ENCODE measurements at places on chromosomes 5 and 9.

GRCh38 chr9:126423142-126423915, 96.7 kb downstream of the MVB12B start:
- no peak for DNase-seq

GRCh38 chr5:15463231-15463980, 36.6 kb upstream of the FBXL7 start:
- no peak for DNase-seq

DNA sequence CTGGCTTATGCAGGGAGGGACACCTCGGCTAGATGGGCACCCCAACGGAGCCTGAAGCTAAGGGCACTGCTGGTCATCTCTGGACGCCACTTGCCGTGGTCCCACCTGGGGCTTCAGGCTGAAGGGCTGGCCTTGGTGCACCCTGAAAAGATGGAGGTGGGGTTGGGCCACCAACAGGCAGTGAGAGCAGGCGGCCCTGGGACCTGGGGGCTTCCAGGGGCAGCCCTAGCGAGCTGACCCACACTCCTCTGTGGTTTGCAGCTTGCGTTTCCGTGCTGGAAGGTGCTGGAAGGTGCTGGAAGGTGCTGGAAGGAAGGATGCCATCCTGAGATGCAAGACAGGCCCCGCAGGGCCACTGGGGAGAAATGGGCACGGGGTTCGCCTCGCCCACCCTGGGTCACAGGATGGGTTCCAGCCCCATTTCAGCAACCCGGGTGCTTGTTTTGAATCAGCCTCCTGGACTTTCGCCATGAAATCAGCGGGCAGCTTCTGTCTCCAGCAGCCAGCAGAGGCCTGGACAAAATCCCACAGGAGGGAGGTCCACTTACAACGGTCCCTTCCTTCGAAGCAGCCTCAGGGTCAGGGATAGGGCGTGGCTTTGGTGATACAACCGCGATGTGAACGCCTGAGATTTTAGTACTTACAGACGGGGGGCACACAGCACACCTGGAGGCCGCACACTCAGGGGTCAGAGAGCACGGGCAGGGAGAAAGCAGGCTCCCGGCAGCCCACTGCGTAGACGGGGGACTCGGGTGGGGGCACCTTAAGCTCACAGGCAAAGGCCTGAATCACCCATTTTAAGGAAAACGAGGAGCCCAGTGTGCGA, 303.1 kb upstream of the IRX4 start:
- DNase-seq: no peak

DNA sequence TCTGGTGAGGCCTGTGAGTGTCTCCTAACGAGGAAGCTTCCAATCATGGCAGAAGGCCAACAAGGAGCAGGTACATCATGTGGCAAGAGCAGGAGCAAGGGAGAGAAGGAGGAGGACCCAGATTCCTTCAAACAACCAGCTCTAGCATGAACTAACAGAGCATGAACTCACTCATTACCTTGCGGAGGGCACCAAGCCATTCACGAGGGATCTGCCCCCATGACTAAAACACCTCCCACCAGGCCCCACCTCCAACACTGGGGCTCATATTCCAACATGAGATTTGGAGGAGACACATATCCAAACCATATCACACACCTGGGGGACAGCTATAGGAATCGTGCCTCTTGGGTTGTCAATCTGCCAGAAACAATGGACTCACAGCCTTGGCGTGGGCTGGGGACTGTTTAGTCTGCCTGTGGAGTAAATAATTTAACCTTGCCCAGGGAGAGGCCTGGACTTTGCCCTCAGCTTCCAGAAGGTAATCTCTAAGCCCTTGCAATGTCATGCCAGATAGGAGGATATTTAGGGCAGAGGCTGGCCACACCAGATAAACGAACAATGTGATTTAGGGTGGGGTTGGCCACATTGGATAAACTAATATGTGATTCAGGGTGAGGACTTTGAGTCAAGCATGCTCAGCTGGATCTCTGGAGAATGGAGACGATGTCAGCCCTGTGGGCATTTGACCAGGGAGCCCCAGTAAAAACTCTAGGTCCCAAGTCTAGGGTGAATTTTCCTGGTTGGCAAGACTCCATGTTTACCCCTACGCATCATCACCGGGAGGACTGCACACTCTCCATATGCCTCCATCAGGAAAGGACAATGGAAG, 13.6 kb upstream of the VDAC1 start:
- DNase-seq: no peak

GRCh38 chr5:112276991-112277390, 142.1 kb downstream of the EPB41L4A start:
- DNase-seq: no peak

GRCh38 chr5:100496296-100496695, 38.9 kb upstream of the FAM174A start:
- DNase-seq: no peak

GRCh38 chr5:167160388-167160787, 1131.1 kb upstream of the WWC1 start:
- DNase-seq: no peak

- no peak for DNase-seq
Observed at GRCh38 chr9:90002397-90003271, 397.8 kb downstream of the GADD45G start.

- no peak for DNase-seq
Observed at GRCh38 chr5:126046318-126046717, 376.9 kb upstream of the GRAMD2B start.

DNA sequence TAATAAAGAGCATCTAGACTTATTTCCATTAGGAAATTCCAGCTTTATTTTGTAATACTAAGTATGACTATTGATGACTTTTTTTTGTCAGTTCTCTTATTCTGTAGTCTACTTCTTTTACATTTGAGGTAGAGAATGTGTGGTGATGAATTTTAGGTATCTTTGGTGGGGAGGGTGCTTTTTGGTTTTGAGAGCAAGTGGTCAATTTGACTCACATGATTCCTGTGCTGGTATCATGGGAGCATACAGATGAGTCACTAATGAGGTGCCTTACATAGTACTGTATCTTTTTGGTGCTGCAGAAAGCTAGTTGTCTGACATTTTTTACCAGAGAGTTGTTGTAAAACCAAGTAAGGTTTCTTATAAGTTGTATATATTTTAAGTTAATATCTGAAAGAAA, 35.3 kb downstream of the ERBIN start:
- DNase-seq: no peak

GRCh38 chr5:165057145-165057544, 1551.7 kb downstream of the MAT2B start:
- DNase-seq: no peak

DNA sequence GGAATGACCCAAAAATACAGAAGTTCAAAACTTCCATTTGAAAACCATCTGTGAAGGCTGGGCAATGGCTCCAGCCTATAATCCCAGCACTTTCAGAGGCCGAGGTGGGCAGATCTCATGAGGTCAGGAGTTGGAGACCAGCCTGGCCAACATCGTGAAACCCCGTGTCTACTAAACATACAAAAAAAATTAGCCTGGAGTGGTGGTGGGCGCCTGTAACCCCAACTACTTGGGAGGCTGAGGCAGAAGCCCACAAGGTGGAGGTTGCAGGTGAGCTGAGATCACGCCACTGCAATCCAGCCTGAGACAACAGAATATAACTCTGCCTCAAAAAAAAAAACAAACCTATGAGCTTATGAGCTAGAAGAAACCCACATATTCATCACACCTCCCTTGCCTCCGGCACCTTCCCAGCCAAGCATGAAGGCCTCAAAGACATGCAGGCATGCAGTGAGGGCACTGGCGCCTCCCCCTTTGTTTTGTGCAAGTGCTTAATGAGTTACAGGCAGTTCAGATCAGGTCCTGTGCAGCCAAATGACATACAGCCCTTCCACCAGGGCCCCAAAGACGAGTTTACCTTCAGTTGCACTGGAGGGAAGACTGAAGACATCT, 9.9 kb downstream of the HNRNPH1 start:
- DNase-seq: no peak

DNA sequence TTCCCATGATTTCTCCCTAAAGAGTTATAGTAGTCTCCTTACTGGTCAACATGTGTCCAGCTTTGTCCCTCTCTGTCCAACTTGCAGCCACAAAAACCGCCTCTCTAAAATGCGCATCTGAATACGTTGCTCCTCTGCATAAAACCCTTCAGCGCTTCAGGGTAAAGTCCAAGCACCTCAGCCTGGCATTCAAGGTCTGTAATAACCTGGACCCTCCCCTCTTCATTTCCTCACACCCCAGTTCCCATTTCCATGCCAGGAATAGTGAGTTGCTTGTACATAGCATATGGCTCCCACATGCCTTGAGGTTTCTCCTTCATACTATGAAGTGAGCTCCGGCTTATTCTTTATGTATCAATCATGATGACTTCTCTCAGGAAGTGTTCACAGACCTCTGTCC, 101.5 kb downstream of the OXCT1 start:
- no peak for DNase-seq

DNA sequence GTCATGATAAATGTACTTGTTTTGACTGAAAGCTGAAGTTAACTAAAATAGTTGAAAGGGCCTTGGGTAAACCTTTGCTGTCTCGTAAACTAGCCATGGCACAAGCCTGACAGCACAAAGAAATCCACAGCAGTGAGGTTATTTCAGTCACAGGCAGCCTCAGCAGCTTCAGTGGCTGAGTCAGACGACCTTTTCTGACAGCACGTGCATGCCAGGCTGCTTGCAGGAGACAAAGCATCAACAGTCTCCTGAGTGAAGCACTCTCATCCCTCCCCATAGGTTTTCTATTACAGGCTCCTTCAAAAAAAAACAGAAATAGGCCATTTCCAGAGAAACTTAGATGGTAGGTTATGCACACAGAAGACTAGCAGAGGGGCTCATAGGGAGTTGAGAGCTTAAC, 34.6 kb downstream of the OXCT1 start:
- no peak for DNase-seq

GRCh38 chr5:124056991-124057723, 545.2 kb downstream of the CSNK1G3 start:
- DNase-seq: no peak

GRCh38 chr9:35935755-35936509, 22.0 kb downstream of the OR2S2 start:
- DNase-seq: no peak

- no peak for DNase-seq
Observed at GRCh38 chr9:32738501-32739172, 44.7 kb upstream of the TMEM215 start.
